ENCODE measurements at places on chromosomes 5 and 9.
A peak's percentile ranks its signal among the peaks of the same experiment; 100 is the strongest.

DNA sequence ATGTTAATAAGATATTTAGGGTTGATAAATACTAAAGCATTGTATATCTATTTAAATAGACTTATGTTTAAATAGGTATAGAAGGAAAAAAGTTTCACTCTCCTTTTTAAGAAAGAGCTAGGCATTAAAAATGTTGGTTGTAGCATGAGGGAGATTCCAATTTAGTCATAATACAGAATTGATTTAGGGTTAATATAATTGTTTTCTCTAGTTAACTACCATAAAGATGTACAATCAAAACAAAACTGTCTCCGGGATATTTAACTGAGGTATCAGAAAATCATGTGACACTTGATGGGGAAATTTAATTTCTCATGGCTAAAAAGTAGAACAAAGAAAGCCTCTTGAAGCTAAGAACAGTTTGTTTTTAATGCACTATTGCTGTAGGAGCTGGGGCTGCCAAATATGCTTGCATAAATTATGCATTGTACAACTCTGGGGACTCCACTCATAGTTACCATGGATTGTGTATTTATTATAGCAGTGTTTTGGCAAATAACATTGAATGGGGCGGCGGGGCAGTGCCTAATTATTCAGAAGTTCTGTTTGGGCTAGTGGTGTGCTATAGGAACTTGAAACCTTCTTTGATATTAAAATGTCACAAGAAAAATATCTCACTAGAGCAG, 44.2 kb downstream of the SMC2 start:
- DNase-seq, result no peak

DNA sequence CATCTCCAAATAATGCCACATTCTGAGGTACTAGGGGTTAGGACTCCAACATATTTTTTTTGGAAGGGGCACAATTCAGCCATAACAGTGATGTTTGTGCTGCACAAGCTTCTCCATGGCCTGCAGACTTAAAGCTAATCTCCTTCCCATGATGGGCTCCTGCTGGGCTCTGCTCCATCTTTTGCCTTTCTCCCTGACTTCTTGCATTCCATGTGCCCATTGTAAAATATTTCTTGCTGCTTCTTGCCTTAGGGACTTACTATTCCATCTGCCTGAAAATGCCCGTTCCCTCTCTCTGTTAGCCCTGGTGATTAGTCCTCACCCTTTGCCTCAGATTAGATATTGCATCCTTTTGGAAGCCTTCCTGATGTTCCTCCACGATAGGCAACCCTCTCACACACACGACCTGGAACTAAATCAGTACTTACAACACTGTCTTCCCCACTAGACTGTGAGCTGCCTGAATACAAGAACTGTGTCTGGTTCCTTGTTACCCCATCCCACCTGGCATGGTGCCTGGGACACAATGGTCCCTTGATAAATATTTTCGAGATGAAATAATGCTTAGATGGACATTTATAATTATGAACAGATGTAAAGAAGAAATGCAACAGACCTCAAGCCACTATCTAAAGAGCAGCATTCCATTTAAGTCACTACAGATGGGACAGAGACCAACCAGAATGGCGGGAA, 33.5 kb downstream of the OR1J1 start:
- DNase-seq, result no peak

- DNase-seq, result no peak
Observed at GRCh38 chr5:32165597-32165996, 8.5 kb downstream of the GOLPH3 start.

DNA sequence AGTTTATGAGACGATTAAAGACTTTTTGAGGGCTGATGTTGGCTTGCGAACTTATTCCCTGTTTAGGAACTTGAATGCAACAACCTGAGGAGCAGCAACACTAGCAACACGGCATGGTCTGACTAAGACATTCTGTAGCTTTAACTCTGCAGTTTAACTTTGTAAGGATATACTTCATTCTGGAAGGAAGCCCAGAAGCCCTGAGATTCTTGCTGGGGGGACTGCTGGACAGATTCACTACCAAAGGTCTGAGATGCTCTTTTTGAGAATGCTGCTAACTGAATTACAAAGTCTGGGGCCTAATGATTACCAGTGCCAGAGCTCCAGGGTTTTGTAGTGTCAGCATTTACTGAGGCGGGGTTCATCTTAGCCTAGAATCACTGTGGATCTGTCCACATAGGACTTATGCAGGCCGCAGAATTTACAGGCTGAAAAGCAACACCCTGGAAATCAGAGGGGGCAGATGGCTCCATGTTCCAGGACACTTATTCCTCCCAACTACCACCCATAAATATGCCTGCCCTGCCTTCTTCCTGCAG, 537.1 kb upstream of the CDH18 start:
- no peak for DNase-seq

GRCh38 chr5:136038635-136039034, 9.8 kb downstream of the TGFBI start:
- DNase-seq, result no peak

- DNase-seq, result no peak
Observed at GRCh38 chr5:104456122-104456521, 893.5 kb upstream of the NUDT12 start.

- DNase-seq, result no peak
Observed at GRCh38 chr9:84146893-84147710, 166.5 kb downstream of the RMI1 start.

DNA sequence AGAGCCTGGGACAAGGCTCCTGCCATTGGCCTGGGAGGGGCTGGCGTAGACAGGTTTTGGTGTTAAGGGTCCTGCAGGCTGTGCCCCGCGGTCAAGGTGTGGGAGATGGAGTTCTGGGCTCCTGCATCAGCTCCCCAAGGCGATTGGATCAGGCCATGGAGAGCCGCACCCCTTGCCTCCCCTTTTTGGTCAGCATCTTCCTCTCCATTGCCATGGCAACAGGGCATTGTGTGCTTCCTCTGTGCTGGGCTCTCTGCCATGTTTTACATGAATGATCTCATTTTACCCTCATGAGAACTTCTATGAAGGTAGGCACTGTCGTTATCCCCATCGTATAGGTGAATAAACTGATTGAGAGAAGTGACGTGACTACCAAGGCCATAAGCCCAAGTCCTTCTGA, 344.3 kb upstream of the CLINT1 start:
- DNase-seq, result no peak

DNA sequence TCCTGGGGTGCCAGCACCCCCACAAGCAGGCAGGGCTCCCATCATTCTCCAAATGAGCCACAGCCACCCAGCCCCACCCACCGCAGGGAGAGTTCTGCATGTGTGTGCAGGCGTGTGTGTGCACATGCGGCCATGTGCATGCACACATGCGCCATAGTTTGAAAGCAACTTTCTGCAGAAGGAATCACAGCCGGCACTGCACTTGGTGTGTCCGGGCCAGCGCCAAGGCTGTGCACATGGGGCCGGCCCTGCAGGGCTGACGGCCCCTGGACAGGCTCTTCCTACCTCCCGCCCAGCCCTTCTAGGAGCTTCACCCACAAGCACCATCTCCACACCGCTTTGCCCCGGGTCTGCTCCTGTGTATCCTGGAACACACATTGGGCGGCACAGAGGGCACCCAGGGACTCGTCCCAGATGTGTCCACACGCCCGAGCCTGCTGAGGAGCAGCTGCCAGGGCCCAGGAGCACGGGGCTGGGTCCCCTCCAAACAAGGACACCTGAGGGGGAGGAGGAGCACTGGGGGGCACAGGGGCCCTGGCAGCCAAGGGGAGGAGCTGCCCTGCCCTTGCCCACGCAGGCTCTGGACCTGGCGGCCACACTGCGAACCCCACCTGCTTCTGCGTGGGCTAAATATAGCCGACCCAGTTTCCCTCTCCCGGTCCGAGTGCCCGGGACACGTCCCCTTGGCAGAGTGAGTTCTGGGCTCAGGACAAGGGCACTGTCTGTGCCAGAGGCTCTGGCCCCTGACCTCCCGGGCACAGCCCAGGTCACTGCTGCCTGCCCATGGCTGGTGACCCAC, 19.1 kb downstream of the TPPP start:
- DNase-seq, result no peak

DNA sequence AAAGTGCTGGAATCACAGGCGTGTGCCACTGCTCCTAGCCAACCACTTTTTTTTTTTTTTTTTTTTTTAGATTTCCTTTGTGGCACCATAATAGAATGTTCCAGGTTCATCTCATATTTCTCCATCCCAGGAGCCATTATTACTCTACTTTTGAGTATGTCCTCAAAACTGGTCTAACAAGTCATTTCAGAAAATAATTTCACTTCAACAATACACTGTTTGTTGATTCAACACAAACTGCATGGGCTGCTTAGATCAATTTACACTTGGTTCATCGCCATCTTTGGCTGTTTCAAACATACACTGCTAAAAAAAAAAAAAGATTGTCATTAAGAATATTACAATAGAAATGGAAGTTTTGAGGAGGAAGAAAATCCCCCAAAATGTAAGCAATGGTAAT, 57.9 kb downstream of the CSNK1A1 start:
- DNase-seq, result no peak

DNA sequence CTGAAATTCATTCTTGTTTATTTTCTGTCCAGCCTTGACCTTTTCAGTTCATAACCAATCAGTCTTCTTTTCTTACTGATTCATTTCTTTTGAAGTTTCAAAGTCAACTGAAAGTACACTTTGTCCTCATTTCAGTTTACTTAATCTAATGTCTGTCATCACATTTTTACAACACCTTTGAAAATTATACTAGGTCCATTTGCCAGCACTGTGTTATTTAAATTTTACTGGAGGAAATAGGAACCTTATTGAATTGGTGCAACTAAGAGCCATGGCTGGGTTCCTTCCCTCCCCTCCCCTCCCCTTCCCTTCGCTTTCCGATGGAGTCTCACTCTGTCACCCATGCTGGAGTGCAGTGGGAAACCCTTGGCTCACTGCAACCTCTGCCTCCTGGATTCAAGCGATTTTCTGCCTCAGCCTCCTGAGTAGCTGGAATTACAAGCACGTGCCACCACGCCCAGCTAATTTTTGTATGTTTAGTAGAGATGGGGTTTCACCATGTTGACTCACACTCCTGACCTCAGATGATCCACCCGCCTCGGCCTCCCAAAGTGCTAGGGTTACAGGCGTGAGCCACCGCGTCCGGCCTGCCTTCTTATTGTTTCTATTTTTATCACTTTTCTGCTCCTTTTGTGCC, 6.3 kb downstream of the RMI1 start:
- peak; percentile 40 for DNase-seq

DNA sequence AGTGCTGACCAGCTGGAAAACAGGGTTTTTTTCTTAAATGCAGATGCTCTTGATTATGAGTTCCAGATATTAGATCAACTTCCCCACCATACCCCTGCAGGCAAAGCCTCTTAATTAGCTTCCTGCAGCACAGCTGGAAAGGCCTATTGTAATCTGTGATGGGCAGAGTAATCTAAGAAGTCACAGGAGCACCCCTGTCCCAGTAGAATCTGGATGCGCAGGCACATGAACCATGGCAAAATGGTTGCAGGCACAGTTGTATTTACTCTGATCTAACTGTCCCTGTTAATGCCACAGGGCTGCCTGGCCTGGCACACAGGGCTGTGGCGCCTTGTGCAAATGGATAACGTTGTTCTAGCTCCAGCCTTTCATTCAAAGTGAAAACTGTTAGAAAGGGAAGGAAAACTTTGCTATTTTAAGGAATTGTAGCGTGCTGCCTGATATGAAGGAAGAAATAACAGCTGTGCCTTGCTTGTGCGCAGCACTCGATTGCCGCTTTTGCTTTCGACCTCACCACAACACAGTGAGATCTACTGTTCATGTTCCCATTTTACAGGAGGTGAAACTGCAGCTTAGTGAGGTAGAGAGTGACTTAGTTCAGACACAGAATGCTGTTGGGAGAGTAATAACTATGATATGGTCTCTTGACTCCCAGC, 2.3 kb downstream of the TGFBI start:
- no peak for DNase-seq

Measured in A549 (cell line).